Kidney (tissue), 22 donors: ENCODE measurements at places on chromosomes 16 and 17. TPM values are rescaled to one million over a fixed set of nuclear protein-coding genes. Genes with fewer than 3 reads are reported as not detected.

Gene KRTAP2-1
- not detected for total RNA-seq

Gene SPEM3
- not detected for total RNA-seq

DNA sequence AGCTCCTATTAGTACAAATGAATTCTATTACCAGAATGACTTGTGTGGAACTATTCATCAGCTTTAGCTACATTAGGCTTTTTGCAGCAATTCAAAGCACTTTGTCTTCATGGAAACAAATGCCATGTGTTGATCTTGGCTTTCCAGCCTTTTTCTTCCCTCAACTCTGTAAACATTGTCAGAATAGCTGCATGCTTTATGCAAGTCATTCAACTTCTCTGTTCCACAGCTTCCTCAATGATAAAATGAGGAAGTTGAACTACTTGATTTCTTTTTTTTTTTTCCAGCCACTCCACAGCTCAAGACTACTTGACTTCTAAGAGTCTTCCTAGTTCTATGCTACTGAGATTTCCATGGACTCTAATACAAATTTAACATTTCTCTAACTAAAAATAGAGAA lies 41.1 kb downstream of the KIAA0753 start:
- no peak overlapping the region for H3K4me3 ChIP-seq
- H3K4me1 ChIP-seq = peaks cover 7% of the 10 kb centered on the region
- DNase-seq = peak; percentile 29
- no peaks in the 10 kb centered on the region for H3K27me3 ChIP-seq

GRCh38 chr17:18194394-18194793 lies 10.8 kb downstream of the ALKBH5 start:
- H3K4me3 ChIP-seq = no peak overlapping the region
- H3K27me3 ChIP-seq = no peaks in the 10 kb centered on the region
- DNase-seq = no peak
- peaks cover 3% of the 10 kb centered on the region for H3K4me1 ChIP-seq
- H3K27ac ChIP-seq = no peak overlapping the region
- H3K36me3 ChIP-seq = peaks cover 39% of the 10 kb centered on the region

DNA sequence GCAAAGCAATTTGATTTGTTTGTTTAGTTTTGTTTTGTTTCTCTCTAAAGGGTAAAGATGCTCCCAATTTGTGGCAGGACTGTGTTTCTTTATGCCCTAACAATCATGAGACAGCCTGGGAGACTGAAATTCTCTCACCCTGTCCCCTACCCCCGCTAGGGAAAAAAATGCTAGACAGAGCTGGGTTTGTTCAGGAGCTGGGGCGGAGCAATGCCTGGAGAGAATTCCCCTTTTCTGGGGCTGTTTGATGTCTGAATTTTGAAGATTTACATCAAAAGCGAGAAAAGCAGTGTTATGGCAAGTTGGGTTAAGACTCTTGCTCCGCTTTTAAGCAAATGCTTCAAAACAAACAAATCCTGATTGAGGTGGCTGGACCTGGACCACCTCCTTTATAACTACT lies 8.4 kb downstream of the MAF start:
- no peak overlapping the region for H3K4me3 ChIP-seq
- H3K4me1 ChIP-seq = peaks cover 4% of the 10 kb centered on the region
- H3K36me3 ChIP-seq = peaks cover 10% of the 10 kb centered on the region
